Hepatic stellate cell (primary cell): ENCODE measurements at places on chromosomes 2 and 18.

DNA sequence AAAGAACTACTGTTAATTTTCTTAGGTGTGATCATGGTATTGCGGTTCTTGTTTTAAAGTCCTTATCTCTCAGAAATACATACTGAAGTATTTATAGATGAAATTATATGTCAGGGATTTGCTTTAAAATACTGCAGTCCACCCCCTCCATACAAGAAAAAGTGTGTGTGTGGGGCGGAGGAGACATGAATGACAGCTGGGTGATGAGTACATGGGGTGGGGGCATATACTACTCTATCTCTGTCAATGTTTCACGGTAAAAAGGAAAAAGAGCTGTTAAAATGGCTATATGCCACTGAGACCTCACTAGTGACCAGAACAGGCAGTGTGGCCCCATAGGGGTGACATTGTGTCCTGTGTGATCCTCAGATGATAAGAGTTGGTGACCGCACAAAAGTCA lies 54.1 kb downstream of the SPRED2 start:
- DNase-seq, result no peak

GRCh38 chr18:74928194-74928968 lies 280.6 kb downstream of the PTGR3 start:
- no peak for DNase-seq

- no peak for DNase-seq
Measured at GRCh38 chr2:20111311-20112131, 60.1 kb upstream of the LAPTM4A start.

DNA sequence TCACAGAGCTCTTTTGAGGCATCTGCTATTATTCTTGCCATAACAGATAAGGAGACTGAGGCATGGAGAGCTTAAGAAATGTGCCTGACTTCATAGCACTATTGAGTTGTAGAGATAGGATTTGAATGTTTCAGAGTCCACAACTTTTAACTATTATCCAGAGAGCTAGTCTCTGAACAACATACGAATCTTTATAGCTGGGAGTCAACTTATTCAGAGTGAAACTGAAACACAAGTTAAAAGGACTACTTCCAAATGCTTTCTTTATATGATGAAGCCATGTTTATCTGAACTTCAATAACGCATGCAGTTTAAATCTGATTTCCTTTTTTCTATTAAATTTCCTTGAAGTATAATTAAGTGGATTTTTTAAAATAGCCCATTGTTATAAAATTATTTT lies 268.8 kb downstream of the IKZF2 start:
- DNase-seq, result no peak

GRCh38 chr2:9982891-9983290 lies 31.4 kb downstream of the GRHL1 start:
- no peak for DNase-seq

- DNase-seq, result no peak
Measured at GRCh38 chr2:128593518-128593878, 274.8 kb upstream of the HS6ST1 start.

DNA sequence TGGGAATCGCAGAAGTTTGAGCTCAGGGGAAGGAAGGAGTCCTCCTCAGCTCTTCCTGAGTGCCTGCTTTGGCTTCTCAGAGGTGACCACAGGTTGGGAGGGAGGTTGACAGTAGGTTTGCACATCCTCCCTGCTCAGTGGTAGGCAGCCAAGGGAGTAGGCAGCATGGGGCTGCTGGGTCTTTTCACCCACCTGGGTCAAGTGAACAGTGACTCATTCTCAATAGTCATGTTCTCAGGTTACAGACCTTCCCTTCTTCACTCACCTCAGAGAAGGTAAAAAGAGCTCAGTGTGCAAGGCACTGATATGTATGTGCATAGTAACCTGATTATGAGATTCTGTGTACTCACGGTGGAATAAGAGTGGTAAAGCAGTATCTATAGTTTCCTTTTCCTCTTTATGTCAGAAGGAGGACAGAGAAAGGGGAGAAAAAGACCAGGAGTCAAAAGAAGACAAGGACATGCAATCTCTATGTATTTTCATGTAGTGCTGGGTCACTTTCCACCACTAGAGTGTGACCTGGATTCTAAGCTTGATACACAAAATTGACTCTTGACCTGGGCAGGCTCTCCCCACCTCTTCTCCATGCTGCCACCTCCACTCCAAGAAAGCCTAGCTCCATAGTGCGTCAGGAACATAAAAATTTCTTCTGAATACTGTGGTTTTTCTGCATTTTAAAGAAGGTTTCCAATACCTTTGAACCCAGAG lies 36.5 kb upstream of the ASNSD1 start:
- no peak for DNase-seq

- no peak for DNase-seq
Measured at GRCh38 chr2:174535757-174536703, 49.2 kb upstream of the GPR155 start.

DNA sequence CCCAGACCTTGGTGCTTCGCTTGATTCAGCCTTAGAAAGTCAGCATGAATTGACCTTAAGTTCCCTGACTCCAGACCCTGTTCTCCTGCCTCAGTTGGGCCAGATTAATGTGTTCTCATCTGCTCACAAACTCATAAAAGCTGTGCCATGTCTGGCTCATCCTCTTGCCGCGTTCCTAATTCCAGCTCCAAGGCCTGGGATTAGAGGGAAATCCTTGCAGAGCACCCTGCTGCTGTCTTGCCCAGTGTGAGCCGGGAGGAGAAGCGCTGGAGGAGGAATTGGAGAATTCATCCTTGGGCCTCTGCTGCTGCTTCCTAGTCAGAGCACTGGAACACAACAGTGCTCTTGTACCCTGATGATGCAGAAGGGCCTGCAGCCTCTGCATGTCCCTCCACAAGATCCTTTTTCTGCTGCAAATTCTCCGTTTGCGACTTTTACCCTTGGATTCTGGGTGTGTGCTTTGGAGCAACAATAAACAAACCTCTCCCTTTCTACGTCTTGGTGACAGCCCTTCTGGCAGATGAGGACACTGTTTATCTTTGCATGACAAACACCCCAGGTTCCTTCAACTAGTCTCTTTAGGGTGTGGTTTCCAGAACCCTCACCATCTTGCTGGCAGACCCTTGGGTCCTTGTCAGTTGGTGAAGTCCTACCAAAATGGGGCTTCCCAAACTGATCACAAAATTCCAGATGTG lies 46.9 kb upstream of the CNGA3 start:
- DNase-seq, result no peak

GRCh38 chr2:100782380-100782878 lies 37.5 kb upstream of the NPAS2 start:
- no peak for DNase-seq

GRCh38 chr18:48553236-48553635 lies 14.4 kb downstream of the CTIF start:
- no peak for DNase-seq

- peak; percentile 90 for DNase-seq
Measured at GRCh38 chr18:50268022-50268747, 1.9 kb upstream of the CFAP53 start.

GRCh38 chr2:209960676-209961630 lies 41.5 kb upstream of the RPE start:
- peak; percentile 6 for DNase-seq

- DNase-seq, result no peak
Measured at GRCh38 chr2:224574423-224575084, 10.6 kb downstream of the CUL3 start.

DNA sequence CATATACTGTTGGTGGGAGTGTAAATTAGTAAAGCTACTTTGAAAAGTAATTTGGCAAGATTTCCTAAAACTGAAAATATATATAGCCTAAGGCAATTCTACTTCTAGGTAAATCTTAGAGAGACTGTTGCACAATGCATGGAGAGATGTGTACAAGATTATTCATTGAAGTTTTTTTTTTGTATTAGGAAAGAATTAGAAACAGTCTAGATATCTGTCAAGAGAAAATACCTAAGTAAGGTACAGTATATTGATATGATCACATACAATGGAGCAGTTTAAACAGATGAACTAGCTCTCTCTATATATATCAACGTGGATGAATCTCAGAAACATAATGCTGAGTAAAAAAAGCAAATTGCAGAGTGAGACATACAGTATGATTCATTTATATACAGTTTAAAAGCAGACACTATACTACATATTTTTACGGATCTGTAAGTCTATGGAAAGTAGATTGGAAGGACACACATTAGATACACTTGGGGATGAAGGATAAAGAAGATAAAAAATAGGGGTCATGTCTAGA lies 59.3 kb upstream of the ACVR1 start:
- DNase-seq, result no peak

- DNase-seq, result no peak
Measured at GRCh38 chr2:86661333-86661732, 37.7 kb upstream of the RNF103 start.

DNA sequence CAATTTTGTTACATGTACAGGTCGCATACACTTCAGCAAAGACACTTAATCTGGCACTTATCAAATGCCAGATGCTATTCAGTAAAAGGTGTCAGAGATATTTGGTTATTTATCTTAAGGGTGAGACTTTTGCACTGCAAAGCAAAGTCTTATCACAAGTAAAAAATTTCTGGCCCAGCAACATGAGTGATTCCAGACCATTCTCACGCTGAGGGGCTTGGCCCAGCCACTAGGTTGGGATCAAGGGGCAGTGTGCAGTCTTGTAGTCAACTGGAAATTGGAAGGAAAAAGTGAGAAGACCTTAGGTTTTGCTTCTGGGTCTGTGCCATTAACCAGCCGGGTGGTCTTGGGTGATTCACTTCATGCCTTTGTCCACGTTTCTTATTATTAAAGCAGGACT lies 181.6 kb downstream of the RNF144A start:
- DNase-seq, result no peak

DNA sequence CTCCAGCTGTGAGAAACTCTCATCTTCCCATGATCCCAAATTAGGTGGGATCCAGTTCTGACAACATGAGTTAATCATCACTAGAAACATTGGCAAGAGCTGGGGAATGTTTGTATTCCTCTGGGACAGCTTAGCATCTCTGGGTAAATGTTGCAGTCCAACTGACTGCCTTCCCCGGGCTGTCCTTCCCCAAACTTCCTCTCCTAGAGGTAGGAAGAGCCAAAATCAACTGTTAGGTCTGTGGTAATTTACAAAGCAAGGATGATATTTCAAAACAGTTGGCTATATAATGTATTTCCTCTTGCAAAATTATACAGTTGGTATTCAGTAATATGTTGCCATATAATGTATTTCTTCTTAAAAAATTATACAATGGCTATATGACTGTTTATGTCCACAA lies 148.5 kb downstream of the MGAT5 start:
- peak; percentile 49 for DNase-seq

DNA sequence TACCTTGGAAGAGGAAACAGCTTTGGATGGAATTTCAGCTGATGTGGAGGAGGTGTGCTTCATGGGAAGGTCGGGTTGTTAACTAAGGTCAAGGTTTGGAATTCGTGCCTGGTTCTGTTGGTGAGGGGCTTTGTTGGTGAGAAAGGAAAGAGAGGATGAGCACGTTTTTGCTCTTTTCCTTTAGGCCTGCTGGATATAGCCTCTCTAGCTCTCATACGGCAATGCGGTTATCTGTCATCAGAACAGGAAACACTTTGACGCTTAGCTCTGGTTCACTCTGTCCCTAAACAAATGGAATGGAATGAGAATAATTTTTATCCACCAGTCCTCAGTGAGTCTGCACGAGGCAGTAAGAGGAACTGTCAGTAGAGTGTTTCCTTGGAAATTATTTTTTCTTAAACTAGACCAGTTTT lies 169.7 kb upstream of the NOSTRIN start:
- peak; percentile 52 for DNase-seq
